ENCODE measurements at places on chromosomes 2 and 18.

- no peak for DNase-seq
These were observed 50.5 kb downstream of the MAPK4 start for GRCh38 chr18:50610349-50610748.

DNA sequence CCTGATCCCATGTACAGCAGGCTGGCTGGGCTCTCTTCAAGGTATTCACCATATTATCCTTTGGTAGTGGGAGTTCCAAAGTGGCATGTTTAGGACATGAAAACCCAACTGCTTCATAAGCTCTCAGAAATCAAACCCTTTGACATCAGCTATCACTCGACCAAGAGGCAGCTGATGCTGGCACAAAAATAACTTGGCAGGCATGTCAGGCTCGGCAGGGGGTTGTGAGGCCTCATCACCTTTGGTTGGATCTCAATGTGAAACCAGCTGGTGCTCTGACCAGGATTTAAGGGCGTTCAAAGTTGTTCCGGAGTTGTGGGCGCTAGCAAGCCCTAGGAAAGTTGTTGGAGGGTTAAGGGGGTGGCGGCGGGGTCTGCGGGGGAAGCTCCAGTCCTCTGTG lies 171.9 kb downstream of the FHOD3 start:
- DNase-seq = peak; percentile 58

GRCh38 chr2:109032229-109032820 lies 43.3 kb upstream of the EDAR start:
- DNase-seq = no peak

- no peak for DNase-seq
These were observed 412.3 kb upstream of the RGPD4 start for GRCh38 chr2:107414376-107414775.

- no peak for DNase-seq
These were observed 98.6 kb downstream of the ASXL3 start for GRCh38 chr18:33676593-33676992.
